ENCODE measurements at places on chromosomes 13 and 19.

- peak; percentile 41 for DNase-seq
These were observed 1395.8 kb downstream of the EFNB2 start for GRCh38 chr13:105139380-105140285.

- no peak for DNase-seq
These were observed 2741.4 kb downstream of the PCDH9 start for GRCh38 chr13:64488731-64489130.

DNA sequence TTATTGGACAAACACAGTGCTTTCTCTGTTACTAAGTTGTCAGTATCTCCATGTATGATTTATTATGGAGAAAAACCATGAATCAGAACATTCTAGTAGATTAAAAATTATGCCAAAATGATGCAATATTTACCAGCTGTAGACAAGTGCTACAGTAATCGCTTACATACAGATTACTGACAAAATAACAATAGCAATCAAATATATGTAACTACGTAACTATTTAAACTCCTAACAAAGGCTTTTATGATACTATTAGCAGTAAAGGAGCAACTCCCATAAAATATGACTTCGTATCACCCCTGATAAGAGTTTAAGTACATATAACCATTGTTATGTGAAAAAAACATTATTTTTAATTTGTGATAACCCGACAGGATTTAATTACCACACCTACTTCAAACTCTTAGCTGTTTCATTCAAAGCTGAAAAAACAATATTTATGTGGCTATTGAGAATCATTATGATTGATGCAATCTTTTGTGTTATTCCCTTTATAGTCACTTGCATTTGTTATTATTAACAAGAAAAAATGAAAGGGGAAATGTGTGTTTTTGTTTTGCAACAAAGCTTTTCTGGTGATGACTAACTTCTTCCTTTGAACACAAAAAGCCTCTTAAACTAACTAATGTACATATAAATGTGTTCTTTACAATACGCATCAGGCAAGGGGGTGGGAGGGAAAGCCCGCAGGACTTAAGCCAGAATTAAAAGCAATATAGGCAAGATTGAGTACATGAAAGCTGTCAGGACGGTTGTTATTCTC lies 147.4 kb downstream of the ABCC4 start:
- DNase-seq: no peak

DNA sequence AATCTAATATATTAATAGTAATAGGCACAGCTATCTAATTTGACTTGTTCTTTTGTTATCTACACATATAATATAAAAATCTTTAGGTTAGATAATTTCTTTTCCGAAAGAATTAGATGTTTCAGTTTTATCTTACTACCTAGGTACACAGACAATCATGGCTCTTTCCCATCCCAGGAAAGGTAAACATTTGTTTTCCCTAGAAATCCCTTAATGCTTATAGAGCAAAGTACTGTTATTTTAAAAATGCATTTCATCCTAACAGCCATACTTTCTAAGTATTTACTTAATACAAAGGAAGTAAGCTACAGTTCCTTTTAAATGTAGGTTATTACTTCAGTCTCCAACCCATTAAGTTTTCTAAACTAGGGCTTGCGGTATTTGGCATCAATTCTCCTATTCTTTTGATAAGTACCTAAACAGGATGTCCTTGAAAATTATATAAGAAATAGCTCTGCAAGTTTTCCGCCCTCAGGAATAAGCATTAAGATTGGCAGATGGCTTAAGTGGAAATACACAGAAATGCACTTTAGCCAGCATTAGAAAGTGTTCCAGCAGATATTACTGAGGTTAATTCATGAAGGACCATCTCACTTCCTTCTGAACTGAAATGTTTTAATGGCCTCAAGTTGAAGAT lies 616.2 kb upstream of the SPRY2 start:
- DNase-seq: no peak

DNA sequence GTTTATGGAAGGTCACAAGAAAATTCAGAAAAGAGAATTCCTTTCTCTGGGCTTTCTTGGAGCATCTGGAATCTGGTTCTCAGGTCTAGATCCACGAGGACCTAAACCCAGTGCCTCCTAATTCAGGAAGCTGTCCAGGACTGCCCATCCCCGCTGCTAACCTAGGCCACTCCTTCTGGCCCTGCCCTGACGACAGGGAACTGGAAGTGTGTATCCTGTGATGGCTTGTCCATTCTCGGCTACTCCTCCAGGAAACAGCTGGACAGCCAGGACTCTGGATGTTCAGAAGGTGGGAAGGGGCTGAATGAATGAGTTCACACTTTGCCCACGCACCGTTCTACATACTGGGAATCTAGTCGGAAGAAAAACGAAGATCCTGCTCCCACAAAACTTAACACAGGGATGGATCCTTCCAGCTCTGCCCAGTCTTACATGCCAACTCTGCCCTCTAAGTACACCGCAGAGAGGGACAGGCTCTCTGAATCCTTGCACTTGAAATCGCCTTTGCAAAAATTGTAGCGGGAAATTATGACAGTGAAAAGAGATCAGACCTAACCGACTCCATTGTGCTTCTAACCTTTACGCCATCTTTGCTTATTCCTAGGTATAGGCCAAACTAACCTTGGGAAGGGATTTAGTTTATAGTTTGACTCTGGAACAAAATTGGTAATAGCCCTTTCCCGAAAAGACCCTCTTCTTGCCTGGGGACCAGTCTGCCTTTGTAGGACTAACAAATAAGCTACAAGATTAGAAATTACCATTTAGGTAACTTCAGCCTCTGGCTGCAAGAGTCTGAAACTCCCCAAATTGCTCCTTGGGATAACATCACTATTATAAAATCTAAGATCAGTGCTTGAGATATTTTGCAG lies 1.8 kb downstream of the LSM4 start:
- DNase-seq: no peak

DNA sequence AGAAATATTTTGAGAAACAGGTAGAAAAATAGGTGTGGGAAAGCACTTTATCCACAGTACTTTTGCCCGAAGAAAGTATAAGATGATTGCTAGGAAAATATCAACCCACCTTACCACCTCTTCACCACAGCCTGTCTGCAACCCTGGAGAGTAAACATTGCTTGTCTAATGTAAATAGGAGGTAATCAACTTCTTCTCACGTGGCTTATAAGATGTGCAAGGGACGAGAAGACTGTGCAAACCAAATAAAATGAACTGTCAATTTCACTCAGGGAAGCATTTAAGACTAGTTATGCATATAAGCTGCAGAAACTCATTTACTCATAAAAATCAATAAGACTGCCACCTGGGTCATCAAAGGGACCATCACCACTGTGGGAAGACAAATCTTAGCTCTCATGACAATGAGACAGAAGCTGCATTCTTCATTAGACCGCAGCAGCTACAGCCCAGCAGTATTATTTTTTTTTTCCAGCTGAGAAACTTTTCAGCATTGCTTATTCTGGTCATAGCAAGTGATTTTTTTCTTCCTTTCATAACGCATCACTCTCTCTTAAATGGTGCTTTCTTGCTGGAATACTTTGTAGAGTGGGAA lies 807.7 kb upstream of the GPC6 start:
- no peak for DNase-seq

- DNase-seq: peak; percentile 71
These were observed 10.1 kb upstream of the GTF2F1 start for GRCh38 chr19:6402837-6403608.

- DNase-seq: no peak
These were observed 4.7 kb upstream of the CYP4F3 start for GRCh38 chr19:15636026-15636425.

- no peak for DNase-seq
These were observed 318.8 kb downstream of the SHISA2 start for GRCh38 chr13:25733001-25733491.

GRCh38 chr13:35479038-35479492 lies 2.6 kb upstream of the MAB21L1 start:
- DNase-seq: no peak

- peak; percentile 45 for DNase-seq
These were observed 843 bp downstream of the NR2F6 start for GRCh38 chr19:17244618-17245534.

- no peak for DNase-seq
These were observed 86.8 kb downstream of the SLC25A15 start for GRCh38 chr13:40876020-40876738.

- no peak for DNase-seq
These were observed 10.7 kb upstream of the MCF2L start for GRCh38 chr13:112958127-112958989.

DNA sequence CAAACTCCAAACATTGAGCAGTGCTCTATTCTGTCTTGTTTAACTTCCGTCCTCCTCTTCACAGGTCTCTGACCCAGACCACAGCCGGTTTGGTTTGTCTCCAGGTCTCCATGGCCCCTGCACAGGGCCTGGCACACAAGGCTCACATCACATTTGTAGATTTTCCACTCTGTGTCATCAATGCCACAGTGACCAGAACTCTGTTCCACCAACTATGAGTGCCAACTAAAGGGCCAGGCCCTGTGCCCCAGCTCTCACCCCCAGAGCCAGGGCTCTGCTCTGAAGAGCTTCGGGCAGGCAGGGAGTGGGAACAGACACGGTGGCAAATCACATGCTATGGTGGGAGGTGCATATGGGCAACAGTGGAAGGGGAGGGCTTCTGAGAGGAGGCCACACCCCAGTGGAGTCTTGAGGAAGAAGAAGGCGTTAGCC lies 16.0 kb downstream of the SMG9 start:
- no peak for DNase-seq

DNA sequence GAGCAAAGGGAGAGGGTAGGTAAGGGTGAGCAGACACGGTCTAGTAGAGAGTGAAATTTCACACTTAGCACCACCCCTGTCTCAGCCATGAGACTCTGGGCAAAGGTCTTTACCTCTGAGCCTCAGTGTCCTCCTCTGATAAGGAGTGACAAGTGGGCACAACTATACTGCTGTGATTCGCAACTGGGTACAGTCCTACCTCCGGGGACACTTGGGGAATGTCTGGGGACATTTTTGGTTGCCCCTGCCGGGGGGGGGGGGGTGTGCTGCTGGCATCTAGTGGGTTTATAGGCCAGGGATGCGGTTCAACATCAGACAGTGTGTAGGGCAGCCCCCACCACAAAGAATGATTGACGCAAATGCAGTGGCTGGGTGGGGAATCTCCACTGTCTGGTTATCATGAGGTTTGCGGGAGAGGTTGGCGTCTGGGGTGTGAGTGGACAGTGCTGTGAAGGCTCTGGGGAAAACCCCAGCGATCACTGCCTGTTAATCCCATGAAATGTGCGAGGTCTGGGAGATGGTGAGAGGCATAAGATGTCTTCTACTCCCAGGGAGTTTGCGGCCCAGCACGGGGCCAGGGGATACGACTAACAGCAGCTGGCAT lies 4.3 kb downstream of the NACC1 start:
- no peak for DNase-seq

- no peak for DNase-seq
These were observed 60.0 kb upstream of the SCEL start for GRCh38 chr13:77475345-77476084.

- DNase-seq: no peak
These were observed 26.9 kb downstream of the TMED1 start for GRCh38 chr19:10808937-10809649.

GRCh38 chr19:13262450-13262849 lies 112.2 kb downstream of the IER2 start:
- DNase-seq: peak; percentile 64

GRCh38 chr13:38045278-38046048 lies 175.9 kb upstream of the TRPC4 start:
- no peak for DNase-seq

DNA sequence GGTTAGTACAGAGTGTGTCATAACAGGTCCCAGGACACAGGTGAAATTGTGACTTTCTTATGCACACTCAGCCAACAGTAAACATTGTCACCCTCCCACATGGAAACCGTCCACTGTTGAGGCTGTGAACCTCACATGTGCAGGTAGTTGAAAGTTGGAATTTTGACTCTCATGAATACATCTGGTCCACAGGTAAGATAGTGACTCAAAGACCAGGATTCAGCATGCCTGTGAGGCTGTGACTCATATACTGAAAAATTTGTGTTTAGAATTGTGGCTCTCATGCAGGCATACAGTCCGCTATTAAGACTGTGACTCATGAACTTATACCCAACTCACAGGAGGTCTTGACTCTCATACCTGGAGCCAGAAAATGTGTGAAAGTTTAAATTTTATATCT lies 67.8 kb downstream of the ZNF728 start:
- DNase-seq: no peak

DNA sequence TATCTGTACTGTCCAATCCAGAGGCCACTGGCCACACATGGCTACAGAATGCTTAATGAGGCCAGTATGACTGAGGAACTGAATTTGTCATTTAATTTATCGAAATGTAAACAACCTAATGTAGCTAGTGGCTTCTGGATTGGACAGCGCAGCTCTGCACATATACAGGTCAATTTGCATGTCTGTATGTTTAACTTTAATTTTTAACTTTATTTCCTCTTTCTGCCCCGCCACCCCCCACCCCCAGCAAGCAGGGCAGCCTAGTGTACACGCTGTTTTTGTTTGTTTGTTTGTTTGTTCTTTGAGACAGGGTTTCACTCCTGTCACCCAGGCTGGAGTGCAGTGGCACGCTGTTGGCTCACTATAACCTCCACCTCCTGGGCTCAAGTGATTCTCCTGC lies 15.5 kb downstream of the ZSWIM9 start:
- no peak for DNase-seq

DNA sequence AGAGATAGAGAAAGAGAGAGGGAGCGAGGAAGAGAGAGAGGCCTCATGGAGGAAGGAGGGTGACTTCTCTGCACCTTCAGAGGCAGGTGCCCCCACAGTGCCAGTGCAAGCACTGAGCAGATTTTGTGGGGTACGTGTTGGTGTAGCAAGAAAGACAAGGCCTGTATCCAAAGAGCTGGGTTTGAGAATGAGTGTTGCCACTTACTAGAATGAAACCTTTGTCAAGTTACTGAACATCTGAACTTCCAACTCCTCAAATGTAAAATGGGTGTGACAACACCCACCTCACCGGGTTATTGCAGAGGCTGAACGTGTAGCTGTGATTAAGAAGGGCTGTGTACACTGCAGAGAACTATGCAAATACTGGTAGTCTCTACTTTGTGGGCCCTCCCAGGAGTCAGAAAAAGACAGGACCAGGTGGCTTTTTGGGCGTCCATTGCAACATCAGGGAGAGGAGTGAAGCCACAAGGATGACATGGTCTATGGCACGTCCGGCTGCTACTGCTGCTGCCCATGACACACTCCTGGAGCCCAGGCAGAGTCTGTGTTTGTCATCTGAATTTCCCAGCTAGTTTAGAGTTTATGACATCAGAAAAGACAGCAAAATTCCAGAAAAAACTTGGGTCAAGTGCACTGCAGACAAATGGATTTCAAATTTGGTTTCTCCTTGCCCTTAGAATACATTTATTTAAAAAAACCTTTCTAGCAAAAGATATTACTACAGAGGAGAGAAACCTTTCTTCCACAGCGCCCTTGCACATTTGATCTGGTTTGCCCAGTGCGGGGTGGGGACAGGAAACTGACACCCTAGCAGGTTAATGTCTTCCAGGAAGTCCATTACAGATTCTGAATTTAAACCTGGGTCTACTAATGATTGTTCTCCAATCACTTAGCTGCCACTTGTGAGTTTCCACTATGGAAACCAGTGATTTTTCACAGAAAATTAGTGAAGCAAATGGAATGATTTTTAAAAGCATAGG lies 54.0 kb upstream of the ATP12A start:
- DNase-seq: no peak

- DNase-seq: no peak
These were observed 11.4 kb downstream of the PTGIR start for GRCh38 chr19:46613525-46613924.

Measured in AG08396 (cell line).